ENCODE measurements at places on chromosomes 2 and 18.

DNA sequence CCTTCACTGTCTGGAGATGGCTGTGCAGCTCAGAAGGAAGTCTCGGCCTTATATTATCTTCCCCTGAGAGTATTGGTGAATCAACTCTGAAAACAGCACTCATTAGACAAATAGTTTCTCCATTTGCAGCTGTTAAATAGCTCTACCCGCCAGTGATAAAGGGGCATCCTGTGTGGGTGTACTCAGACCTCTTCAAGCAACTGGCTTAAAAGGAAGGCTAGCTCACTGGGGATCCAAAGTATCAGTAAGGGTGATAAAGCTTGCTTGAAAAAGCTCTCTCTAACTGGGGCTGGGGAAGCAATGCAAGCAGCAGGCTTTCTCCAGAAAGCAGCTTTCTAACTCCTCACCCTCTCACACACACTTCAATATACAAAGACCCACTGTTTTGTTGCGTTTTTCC is 64.9 kb upstream of the PSMD14 start:
- no peak for DNase-seq

- DNase-seq: no peak
Measured at GRCh38 chr18:31371989-31372388, 4.6 kb upstream of the DSG4 start.

DNA sequence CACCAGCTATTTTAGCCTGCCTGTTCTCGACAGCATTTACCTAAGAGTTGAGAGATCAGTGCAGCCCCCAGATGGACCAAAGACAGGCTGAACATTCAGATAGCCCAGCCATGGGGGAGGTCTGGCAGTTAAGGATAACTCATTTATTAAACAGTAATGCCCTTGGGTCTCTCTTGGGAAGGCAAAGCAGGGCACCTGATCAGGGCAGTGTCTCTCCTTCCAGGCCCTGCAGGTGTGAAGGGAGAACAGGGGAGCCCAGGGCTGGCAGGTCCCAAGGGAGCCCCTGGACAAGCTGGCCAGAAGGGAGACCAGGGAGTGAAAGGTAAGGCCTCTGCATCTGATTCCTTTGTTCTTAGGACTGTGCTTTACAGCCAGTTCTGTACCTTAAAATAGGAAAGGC is 49.6 kb downstream of the MARCO start:
- no peak for DNase-seq

- DNase-seq: no peak
Measured at GRCh38 chr2:95038635-95039298, 13.3 kb downstream of the MAL start.

DNA sequence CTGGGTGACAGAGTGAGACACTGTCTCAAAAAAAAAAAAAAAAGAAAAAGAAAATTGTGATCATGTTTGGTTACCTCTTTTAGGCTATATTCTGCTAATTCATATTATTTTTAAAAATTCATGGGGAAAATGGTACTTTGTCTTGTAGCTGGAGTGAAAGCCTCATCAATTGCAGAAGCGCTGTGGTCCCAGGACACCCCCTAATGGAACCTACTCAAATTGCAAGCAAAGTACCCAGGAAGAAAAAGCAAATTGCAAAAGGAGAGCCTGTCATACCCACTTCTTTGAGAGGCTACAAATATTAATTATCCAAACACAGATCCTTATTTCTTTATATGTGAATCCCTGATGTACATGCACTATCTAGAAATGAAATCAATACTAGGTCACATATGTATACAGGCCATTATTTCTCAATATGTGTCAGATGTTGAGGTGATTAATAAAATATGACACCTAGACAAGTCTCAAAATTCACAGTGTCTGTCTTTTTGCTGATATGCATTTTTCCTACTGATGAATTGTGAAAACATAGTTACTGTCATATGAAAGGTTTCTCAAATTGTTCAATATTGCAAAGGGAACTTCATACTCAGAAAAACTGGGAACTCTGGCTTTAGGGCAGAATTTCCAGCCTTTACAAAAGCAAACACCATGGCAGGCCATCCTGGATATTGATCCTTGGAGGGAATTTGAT is 12.6 kb downstream of the CRACDL start:
- DNase-seq: no peak

DNA sequence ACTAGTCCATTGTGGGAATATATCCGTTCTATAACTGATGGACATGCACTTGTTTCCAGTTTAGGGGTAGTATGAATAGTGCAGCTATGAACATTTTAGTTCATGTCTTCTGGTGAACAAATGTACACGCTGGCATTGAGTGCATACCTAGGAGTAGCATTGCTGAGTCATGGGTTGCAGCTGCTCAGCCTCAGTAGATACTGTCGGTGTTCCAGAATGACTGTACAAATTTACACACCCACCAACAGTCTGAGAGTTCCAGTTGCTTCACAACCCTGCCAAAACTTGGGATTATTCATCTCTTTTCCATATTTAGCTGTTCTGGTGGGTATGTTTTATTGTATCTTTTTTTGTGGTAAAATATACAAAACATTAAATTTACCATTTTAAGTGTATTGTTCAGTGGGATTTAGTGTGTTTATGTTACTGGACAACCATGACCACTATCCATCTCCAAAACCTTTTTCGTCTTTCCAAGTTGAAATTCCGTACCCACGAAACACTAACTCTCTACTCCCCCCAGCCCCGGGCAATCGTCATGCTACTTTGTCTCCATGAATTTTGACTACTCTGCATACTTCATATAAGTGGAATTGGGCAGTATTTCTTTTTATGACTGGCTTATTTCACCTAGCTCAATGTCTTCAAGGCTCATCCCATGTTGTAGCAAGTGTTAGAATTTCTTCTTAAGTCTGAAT is 281.0 kb downstream of the PRKCE start:
- no peak for DNase-seq

GRCh38 chr2:107711941-107712340 is 114.8 kb upstream of the RGPD4 start:
- DNase-seq: no peak

DNA sequence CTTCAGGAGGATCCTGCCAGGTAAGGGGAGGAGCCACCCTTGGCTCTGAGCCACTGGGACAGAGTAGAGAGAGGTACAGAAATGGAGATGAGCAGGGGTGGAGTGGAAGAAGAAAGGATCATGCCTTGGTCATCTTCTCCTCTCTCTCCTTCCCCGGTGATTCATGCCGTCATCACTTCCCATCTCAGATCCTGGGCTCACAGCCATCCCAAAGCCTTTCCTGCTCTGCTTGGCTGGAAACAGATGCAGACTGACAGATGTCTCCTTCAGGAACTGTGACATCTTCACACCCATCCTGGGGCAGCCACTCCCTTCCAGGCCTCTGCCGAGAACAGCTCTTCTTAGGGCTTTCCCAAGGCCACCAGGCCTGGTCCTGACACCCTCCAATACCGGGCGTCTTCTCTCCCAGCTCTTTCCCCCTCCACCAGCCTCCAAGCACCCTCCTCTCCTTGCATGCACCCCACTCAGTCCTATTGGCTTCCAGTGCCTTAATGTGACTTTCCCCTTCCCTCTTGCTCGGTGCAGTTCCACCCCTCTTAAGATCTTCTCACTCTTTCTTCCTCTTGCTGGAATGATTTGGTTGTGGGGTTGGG is 58.3 kb upstream of the TNP1 start:
- peak; percentile 60 for DNase-seq

DNA sequence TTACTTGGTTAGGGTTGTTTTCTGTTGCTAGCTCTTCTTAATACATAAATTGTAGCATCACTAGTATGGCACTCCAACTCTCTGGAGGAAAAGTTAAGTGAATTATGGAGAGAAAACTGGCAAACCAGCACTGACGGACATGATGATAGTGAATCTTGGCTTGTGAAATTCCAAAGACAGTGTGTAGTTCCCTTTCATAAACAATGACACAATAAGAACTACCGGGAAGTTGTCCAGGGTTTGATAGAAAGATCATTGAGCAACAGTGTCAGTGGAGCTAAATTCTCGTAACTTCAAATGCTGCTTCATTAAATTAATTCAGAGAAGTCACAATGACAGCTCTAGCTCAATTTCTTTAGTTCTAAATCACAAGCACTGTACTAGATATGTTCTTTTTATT is 66.5 kb downstream of the RIT2 start:
- DNase-seq: no peak

DNA sequence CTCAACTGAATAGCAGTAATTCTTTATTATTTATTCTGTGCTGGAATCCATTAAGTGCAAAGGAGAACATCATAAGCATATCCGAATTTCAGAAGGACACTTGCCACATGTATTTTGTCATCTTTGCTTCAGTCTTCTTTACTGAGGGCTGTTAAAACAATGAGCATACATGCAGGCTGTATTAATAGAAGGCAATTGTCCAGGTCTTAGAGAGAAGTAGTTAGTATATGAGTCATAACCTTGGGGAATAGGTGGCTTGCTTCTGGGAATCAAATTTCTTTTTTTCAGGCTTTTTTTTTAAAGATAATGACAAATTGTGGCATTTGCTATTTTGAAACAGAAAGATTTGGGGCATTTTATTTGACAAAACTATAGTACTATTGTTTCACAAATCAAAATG is 773.5 kb downstream of the CNTNAP5 start:
- DNase-seq: no peak

DNA sequence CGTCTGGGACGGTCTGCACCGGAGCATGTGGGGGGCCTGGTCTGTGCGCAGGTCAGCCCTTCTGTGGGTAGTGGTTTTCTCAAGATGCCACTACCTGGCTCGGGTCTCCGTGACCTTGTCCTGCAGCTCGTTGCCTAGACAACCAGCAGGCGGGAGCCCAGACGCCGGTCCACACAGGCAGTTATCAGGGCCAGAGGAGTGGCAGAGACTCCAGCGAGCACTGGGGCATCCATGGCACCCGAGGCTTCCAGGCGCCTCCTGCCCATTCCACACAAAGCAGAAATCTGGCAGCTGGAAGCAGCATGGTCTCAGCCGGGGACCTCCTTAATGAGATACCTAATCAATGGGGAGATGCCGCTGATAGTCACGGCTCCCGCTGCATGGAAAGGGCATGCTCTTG is 156.1 kb downstream of the FAM210A start:
- DNase-seq: no peak

- no peak for DNase-seq
Measured at GRCh38 chr2:127065299-127065939, 41.5 kb downstream of the BIN1 start.

DNA sequence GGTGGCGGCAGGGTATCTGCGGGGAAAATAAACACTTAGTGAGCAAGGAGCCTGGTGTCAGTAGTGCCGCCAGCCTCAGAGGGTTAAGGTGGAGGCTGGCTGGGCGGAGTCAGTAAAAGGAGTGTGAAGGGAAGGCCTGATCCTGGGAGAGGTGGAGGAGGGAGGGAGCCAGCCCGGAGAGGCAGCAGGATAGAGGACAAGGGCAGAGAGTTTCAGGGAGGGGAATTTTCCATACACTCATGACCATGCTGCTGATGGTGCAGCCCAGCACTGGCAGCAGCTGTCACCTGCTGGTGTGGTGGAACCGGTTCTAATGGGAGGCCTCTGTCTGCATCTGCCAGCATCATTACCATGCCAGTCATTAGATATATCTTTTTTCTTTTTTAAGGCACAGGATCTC is 2.0 kb upstream of the TEX44 start:
- no peak for DNase-seq

- DNase-seq: no peak
Measured at GRCh38 chr2:216350214-216350791, 22.0 kb downstream of the MARCHF4 start.

GRCh38 chr18:9987345-9987744 is 73.5 kb downstream of the VAPA start:
- no peak for DNase-seq

GRCh38 chr18:23530195-23530594 is 26.9 kb downstream of the RMC1 start:
- DNase-seq: no peak

GRCh38 chr2:111903930-111904439 is 5.6 kb downstream of the MERTK start:
- no peak for DNase-seq

DNA sequence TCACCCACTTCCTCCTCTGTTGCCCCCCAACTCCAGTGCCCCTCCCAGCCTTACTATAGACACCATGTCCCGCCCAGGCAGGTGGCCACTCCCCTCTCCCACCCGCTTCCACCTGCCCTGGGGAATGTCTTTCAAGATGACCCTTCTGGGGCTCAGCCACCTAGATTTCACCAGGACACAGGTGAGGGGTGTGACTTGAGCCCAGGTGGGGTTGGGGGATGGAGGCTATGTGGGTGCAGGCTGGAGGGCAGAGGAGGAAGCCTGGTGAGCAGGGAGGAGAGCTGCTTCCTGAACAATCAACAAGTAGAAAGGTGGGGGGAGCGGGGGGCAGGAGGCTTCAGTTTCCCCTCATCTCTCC is 8.7 kb downstream of the ADRA2B start:
- DNase-seq: no peak

DNA sequence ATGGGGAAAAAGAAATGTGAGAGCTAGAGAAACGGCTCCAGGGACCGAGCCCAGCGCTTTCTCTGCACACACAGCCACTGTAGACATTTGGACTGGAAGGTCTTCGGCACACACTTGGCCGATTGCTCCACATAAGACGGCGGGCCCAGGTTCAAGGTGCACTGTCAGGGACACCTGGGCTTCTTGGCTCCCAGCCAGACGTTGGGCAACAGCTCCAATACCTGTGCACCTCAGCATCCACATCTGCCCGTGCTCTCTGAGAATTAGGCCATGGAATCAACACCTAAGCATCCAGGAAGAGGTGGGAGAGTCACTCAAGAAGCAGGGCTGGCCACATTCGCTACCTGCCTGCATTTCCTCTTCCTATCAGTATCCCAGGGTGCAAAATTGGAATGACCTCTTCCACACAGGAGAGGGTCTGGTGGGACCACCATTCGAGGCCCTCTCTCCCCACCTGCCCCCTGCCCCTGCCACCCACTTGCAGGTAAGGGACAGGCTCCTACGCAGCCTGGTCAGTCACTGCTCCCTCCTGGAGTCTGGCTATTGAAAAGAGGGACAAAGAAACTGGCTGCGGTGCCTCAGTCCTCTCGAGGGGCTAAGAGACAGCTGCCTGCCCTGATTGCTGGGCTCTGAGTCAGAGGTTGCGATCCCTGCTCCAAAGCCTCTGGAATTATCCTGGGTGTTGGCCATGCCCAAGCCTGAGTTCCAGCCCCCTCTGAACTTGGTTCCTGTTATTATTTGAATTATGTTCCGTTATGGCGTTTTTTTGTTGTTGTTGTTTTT is 40.1 kb upstream of the TAF1B start:
- DNase-seq: no peak

- no peak for DNase-seq
Measured at GRCh38 chr2:220513573-220514288, 886.3 kb downstream of the SLC4A3 start.

GRCh38 chr2:117825437-117825836 is 10.9 kb downstream of the DDX18 start:
- DNase-seq: no peak

- peak; percentile 5 for DNase-seq
Measured at GRCh38 chr2:121735518-121736074, 1.1 kb downstream of the NIFK start.

GRCh38 chr2:10260130-10260529 is 42.6 kb upstream of the HPCAL1 start:
- DNase-seq: no peak

DNA sequence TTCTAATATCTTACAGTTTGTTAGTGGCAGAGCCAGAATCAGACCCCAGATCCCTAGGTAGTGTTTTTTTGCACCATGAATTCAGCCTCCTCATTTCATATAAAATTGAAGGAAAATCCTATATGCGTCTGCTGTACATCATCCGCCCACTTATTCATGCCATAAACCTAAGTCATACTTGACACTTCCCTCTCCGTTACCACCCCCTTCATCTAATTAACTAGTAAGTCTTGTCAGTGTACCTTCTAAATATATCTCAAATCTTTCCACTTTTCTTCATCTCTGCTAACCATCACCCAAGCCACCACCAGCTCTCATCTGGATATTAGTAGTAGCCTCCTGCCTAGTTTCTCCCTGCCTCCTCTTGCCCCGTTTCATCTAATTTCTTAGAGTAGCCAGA is 248.7 kb upstream of the SIX3 start:
- no peak for DNase-seq
